BJ (cell line): ENCODE measurements at places on chromosomes 7 and 10. TPM values are rescaled to one million over a fixed set of nuclear protein-coding genes. Genes with fewer than 3 reads are reported as not detected.

SUN3 gene
- not detected in 2 replicates for polyA plus RNA-seq

SH2B2 gene
- polyA plus RNA-seq: 0.56 and 0.58 TPM in 2 replicates

RNF32 gene
- 0.63 and 0.93 TPM in 2 replicates for polyA plus RNA-seq

CD36 gene
- polyA plus RNA-seq: 0.34 and 1.2 TPM in 2 replicates
